ENCODE measurements at places on chromosomes 5 and 9. TPM values are rescaled to one million over a fixed set of nuclear protein-coding genes. Genes with fewer than 3 reads are reported as not detected.

- no peaks in the 10 kb centered on the region for H3K4me1 ChIP-seq
- H3K27me3 ChIP-seq, result no peaks in the 10 kb centered on the region
- peaks cover under 1% of the 10 kb centered on the region for H3K36me3 ChIP-seq
- no peak overlapping the region for H3K27ac ChIP-seq
Observed at GRCh38 chr5:138805096-138805495, 51.9 kb downstream of the CTNNA1 start.

- H3K27me3 ChIP-seq, result no peaks in the 10 kb centered on the region
- no peaks in the 10 kb centered on the region for H3K4me1 ChIP-seq
- H3K27ac ChIP-seq, result no peak overlapping the region
- no peak for DNase-seq
- H3K36me3 ChIP-seq, result no peaks in the 10 kb centered on the region
Observed at GRCh38 chr5:20224966-20225365, 237.0 kb upstream of the CDH18 start.

DNA sequence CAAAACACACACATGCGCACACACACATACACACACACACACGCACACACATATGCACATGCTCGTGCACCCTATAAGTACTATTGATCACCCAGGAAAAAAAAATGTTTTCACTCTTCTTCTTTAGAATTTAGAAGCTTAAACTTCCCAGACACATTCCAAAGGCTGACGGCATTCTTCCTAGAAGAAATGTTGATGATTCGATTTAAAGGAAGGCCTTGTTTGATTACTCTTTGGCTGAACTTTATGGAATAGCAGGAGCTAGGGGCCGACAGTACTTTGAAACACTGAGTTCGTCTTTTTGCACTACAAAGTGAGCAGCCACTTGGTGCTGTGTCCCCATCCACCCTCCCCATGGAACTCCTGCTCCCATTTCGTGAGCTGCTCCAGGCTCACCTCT is 113.2 kb downstream of the EGFLAM start:
- no peak overlapping the region for H3K4me3 ChIP-seq
- no peaks in the 10 kb centered on the region for H3K36me3 ChIP-seq

DNA sequence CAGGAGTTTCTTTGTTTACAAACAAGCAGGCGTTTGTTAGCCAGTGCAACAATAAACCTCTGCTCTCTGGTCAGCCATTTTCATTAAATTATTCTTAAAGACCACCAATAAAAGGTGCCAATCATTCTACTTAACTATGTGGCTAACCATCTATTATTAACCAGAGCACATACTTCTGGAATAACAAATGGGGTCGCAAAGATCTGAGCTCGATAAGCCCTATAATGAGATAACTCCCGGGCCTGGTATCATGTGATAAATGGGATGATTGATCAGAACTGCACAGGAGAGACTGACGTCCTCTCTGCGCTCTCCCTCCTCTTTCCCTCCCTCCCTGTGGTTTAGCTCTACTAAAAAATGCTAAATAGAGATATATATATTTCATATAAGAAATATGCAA is 488.2 kb downstream of the NTRK2 start:
- no peak overlapping the region for H3K27ac ChIP-seq
- DNase-seq, result no peak
- no peaks in the 10 kb centered on the region for H3K36me3 ChIP-seq
- no peak overlapping the region for H3K4me3 ChIP-seq

DNA sequence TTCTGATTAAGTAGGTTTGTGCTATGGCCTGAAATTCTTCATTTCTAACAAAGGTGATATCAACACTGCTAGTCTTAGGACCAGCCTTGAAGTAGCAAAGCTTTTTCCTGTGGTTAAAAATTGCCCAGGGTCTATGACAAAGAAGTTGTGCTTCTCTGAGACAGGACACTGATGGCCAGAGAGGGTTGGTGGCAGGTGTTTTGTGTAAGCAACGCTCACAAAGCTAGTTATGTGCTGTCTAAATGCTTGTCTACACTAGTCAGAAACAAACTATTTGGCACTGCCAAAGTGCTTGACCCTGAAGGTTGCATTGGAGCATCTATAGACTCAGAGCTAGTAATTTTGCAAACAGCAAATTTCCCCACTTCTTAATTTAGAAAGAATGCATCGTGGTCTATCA is 44.1 kb upstream of the SELENOP start:
- H3K27me3 ChIP-seq, result no peaks in the 10 kb centered on the region
- no peak overlapping the region for H3K27ac ChIP-seq
- peaks cover 9% of the 10 kb centered on the region for H3K4me1 ChIP-seq
- no peak overlapping the region for H3K4me3 ChIP-seq
- H3K36me3 ChIP-seq, result no peaks in the 10 kb centered on the region

- H3K4me3 ChIP-seq, result no peak overlapping the region
- H3K27me3 ChIP-seq, result no peaks in the 10 kb centered on the region
- DNase-seq, result no peak
- no peaks in the 10 kb centered on the region for H3K4me1 ChIP-seq
- H3K27ac ChIP-seq, result no peak overlapping the region
Observed at GRCh38 chr9:34334916-34335315, 5.5 kb downstream of the NUDT2 start.

DNA sequence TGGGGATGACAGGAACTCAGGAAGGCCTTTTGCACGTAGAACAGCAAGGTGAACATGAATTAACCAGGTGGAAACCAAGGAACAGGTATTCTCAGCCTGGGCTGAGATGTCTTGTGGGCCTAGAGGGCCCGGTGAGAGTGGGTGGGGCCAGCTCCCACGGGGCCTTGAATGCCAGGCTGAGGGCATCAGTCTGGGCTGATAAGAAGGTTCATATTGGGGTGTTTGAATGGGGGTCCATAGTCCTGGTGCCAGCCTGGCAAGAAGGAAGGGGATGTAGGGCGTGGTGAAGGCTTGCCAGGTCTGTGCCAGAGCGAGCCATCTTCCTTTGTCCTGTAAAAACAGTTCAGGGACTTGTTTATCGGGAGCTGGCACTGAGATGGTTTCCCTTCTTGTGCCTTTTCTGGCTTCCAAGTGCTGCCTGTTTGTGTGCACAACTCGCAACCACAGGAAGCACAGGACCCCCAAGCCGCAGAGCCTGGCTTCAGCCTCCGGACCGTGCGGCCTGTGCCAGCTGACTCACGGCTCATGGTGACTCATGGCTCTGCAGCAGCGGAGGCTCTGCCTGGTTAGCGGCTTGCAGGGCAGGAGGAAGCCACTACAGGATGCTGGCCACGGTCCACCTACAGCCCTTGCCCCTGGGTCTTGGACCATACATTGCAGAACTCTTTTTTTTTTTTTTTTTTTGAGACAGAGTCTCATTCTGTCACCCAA is 2.4 kb downstream of the CARD19 start:
- no peak for DNase-seq
- H3K27me3 ChIP-seq, result no peaks in the 10 kb centered on the region
- no peak overlapping the region for H3K27ac ChIP-seq
- H3K36me3 ChIP-seq, result no peaks in the 10 kb centered on the region

DNA sequence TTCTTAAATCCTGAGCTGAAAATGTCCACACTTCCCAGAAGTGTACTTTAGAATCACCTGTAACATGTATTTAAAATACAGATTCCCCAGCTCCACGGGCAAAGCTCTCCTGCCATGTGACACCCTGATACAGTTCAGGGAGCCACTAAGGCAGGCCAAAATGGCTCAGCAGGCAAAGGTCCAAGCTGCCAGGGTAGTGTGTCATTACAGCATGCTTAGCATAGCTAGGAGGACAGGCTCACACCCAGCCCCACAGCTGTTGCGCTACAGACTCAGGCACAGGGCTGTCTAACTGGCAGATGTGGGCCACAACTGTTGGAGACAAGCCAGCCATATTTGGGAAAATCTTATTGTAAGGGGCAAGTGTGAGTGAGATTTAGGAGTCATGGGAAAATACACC is 73.0 kb downstream of the C9orf85 start:
- H3K4me1 ChIP-seq, result peaks cover 43% of the 10 kb centered on the region
- no peak overlapping the region for H3K4me3 ChIP-seq
- H3K36me3 ChIP-seq, result no peaks in the 10 kb centered on the region
- H3K27ac ChIP-seq, result peak overlapping the region; percentile 66

DNA sequence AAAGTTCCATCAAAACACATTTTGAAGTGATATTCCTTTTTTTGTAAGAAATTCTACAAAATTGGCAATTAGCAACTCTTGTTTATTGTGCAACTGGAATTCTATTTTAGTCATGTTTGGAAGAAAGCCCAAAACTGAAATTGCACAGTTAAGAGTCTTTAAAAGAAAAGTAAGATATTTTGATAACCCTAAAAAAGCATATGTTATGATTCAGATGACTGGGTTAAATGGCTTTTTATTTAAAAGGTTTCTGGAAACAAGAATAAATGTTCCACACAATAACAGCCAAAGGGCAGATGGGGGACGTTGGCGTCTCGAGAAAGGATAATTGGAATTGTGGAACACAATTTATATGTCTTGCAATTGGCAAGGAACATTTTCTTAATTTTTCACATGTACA is 275.2 kb downstream of the CDH9 start:
- H3K27me3 ChIP-seq, result no peaks in the 10 kb centered on the region
- no peak overlapping the region for H3K27ac ChIP-seq
- no peaks in the 10 kb centered on the region for H3K4me1 ChIP-seq
- no peaks in the 10 kb centered on the region for H3K36me3 ChIP-seq

DNA sequence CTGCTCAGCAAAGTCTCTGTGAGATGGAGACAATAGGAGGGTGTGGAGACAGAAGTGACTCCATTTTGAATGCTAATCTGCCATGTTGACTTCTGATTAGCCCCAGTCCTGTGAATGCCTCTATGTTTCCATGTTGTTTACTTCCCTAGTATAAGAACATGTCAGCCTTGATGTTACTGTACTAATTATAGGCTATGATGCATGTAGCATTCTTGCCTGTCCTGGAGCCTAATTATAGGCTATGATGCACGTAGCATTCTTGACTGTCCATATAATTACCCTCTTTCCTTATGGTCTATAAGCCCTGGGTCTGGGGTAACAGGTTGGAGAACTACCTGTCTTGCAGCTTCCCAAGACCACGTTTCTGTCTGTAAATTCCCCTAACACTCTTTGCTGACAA is 353.3 kb upstream of the CLINT1 start:
- H3K4me3 ChIP-seq, result no peak overlapping the region
- H3K4me1 ChIP-seq, result no peaks in the 10 kb centered on the region
- no peaks in the 10 kb centered on the region for H3K27me3 ChIP-seq
- no peak for DNase-seq
- no peak overlapping the region for H3K27ac ChIP-seq

DNA sequence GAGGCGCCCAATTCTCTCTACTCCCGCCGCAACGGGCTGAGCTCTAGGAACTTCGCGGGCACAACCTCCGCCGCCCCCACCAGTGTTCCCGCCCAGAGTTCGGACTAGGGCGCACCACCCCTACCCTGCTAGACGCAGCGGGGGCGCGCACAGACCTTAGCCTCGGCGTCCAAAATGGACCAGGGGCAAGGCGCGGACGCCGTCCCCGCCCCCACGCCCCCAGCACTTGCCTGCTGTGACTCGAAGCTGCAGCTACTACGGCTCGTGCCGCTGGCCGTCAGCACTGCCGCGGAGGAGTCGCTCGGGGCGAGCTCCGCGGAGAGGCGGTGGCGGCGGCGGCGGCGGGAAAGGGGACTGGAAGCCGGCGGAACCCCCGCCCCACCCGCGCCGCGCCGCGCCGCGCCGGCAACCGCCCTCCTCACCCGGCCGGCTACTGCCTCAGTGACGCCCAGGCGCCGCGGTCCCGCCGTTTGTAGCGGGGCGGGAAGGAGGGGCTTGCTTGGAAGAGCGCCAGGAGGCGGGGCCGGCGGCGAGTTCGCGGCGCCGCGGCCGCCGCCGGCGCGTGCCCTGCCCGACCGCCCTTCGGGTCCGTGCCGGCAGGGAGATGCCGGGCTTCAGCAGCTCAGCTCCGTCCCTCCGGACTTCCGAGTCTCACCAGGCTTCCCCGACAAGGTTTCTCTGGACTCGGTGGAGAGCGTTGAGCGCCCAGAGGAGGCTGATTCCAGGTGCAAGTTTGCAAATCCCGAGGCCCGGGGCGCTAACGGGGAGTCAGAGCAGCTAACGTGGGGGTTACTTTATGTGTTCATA is 4.5 kb downstream of the ELAVL2 start:
- DNase-seq, result no peak
- H3K36me3 ChIP-seq, result no peaks in the 10 kb centered on the region
- H3K27me3 ChIP-seq, result peaks cover 48% of the 10 kb centered on the region
- peak overlapping the region; percentile 73 for H3K4me3 ChIP-seq
- peaks cover 29% of the 10 kb centered on the region for H3K4me1 ChIP-seq
- no peak overlapping the region for H3K27ac ChIP-seq

- H3K27me3 ChIP-seq, result peaks cover 19% of the 10 kb centered on the region
- no peak overlapping the region for H3K4me3 ChIP-seq
- H3K27ac ChIP-seq, result no peak overlapping the region
- no peaks in the 10 kb centered on the region for H3K4me1 ChIP-seq
- DNase-seq, result no peak
- H3K36me3 ChIP-seq, result no peaks in the 10 kb centered on the region
Observed at GRCh38 chr9:114680259-114681001, 1.6 kb downstream of the TEX48 start.

DNA sequence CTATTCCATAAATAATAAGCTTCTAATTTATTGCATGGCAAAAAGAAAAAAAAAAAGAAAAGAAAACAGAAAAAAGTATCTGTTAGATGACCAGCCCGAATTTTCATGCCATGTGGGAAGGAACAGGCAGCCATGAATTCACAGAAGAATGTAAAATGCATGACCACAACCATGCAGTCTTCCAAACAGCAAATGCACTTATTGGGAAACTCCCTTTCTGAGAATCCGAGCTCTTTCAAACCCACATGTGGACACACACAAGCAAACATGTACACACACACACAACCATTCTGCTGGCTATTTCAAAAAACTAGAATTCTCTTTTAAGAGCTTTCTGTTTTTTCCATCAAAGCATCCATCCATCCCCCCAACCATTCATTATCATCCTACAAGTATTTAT is 236.1 kb downstream of the DNAH5 start:
- H3K36me3 ChIP-seq, result no peaks in the 10 kb centered on the region
- peaks cover 8% of the 10 kb centered on the region for H3K4me1 ChIP-seq
- no peaks in the 10 kb centered on the region for H3K27me3 ChIP-seq
- no peak overlapping the region for H3K4me3 ChIP-seq

GRCh38 chr9:5492965-5493678 is 17.2 kb upstream of the PDCD1LG2 start:
- H3K4me3 ChIP-seq, result no peak overlapping the region
- no peak for DNase-seq
- no peak overlapping the region for H3K27ac ChIP-seq

GRCh38 chr5:143016777-143017516 is 246.8 kb downstream of the ARHGAP26 start:
- no peaks in the 10 kb centered on the region for H3K27me3 ChIP-seq
- peak; percentile 57 for DNase-seq
- H3K36me3 ChIP-seq, result no peaks in the 10 kb centered on the region
- H3K4me3 ChIP-seq, result no peak overlapping the region

- no peak overlapping the region for H3K27ac ChIP-seq
- peaks cover 13% of the 10 kb centered on the region for H3K4me1 ChIP-seq
- H3K27me3 ChIP-seq, result peaks cover 6% of the 10 kb centered on the region
- DNase-seq, result no peak
- no peak overlapping the region for H3K4me3 ChIP-seq
- H3K36me3 ChIP-seq, result no peaks in the 10 kb centered on the region
Observed at GRCh38 chr5:36602704-36603321, 3.6 kb upstream of the SLC1A3 start.

- no peak for DNase-seq
- H3K4me3 ChIP-seq, result no peak overlapping the region
- H3K27me3 ChIP-seq, result no peaks in the 10 kb centered on the region
- no peak overlapping the region for H3K27ac ChIP-seq
- no peaks in the 10 kb centered on the region for H3K4me1 ChIP-seq
Observed at GRCh38 chr9:5870691-5871090, 20.0 kb upstream of the MLANA start.

The SLC23A1 gene
- not detected for total RNA-seq

The PCAT7 gene
- total RNA-seq, result 24.4 TPM

The JAKMIP2 gene
- total RNA-seq, result 15.9 TPM

The CXXC5 gene
- 122 TPM for total RNA-seq

The EPB41L4A gene
- 10.5 TPM for total RNA-seq

The FAM153A gene
- 3.7 TPM for total RNA-seq

The DMRT2 gene
- not detected for total RNA-seq

Measured in cardiac muscle cell (in vitro differentiated cells and primary cell).